ENCODE measurements at places on chromosomes 1 and 21. TPM values are rescaled to one million over a fixed set of nuclear protein-coding genes. Genes with fewer than 3 reads are reported as not detected.

Gene MCOLN2
- 27.2 TPM for total RNA-seq

Gene CBS
- 64.2 TPM for total RNA-seq

- no peaks in the 10 kb centered on the region for H3K4me1 ChIP-seq
- H3K36me3 ChIP-seq, result no peaks in the 10 kb centered on the region
- no peak overlapping the region for H3K4me3 ChIP-seq
- H3K27ac ChIP-seq, result no peak overlapping the region
- H3K27me3 ChIP-seq, result no peaks in the 10 kb centered on the region
Observed at GRCh38 chr1:81125672-81126071, 675.1 kb upstream of the ADGRL2 start.

DNA sequence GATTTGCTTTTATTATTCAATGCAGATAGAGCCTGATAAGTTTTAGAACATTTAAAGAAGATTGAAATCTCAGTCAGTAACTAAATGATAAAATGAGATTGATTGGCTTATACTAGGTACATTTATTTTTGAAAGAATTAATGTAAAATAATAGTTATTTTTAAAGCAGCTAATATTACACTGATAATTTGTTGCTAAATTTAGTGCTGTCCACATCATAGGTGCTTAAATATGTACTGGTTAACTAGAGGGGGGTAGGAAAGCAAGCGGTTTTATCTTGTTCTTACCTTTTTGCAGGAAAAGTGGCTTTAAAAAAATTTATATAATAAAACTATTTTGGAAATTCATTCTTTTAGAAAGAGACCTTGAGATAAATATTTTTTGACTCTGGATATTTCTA, 40.4 kb upstream of the RWDD3 start:
- no peaks in the 10 kb centered on the region for H3K36me3 ChIP-seq
- no peaks in the 10 kb centered on the region for H3K27me3 ChIP-seq
- H3K4me1 ChIP-seq, result no peaks in the 10 kb centered on the region
- no peak overlapping the region for H3K27ac ChIP-seq
- no peak overlapping the region for H3K4me3 ChIP-seq

- no peaks in the 10 kb centered on the region for H3K36me3 ChIP-seq
- no peak overlapping the region for H3K27ac ChIP-seq
- no peak overlapping the region for H3K4me3 ChIP-seq
- peaks cover 5% of the 10 kb centered on the region for H3K4me1 ChIP-seq
Observed at GRCh38 chr1:156608981-156609380, 7.7 kb upstream of the GPATCH4 start.

Gene TEDDM1
- total RNA-seq, result not detected

DNA sequence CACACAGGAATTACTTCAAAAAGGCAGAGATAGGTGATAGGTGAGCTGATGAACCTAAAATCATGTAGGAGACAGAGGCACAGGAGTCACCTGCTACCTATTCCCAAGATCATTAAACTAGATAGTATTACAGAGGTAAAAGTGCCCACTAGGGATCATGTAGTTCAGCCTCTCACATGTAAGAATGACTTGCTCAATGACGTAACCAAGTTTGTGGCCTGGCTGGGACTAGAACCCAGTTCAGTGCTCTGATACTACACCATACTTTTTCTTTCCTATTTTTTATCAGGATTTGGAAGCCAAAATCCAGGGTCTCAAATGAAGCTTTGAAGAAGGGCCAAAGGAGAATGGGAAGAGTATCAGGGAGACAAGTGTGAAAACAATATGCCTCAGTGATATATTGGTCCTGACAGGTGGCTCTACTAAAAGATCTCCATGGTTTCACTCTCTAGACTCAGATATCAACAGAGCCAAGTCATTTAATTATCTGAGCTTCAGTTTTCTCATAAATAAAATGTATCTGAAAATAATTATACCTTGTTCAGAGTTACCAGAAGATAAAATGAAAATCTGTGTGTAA, 87.3 kb upstream of the SLFNL1 start:
- peaks cover 11% of the 10 kb centered on the region for H3K36me3 ChIP-seq
- no peak for DNase-seq
- H3K27me3 ChIP-seq, result no peaks in the 10 kb centered on the region

DNA sequence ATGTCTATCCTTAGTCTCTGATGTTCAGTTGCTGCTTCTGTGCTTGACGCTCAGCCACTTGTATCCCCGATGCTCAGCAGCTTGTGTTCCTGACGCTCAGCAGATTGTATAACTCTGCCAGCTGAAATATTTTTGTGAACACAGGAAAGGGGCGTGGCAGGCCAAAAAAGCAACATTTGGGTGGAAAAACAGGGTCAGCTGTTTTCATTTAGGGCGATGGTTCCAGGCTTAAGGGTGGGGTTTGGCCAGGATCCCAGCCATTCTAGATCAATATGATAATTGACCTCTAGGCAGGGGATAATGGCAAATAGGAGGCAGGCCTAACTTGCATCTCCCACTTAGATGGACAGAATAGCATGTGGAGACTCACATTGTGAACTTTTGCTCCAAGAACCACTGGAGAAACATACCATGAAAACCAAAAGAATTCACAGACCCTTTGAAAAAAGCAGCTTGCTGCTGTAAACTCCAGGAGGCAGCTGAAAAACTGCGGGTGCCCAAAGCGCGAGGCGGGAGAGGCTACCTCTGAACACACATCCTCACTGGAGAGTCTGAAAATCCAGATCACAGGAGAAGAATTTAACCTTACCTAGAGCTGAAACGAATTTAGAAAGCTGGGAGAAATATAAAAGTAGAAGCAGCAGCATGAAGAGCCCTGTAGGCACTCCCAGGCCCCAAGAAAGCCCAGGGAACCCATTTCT, 58.3 kb downstream of the ZNF648 start:
- no peak overlapping the region for H3K4me3 ChIP-seq
- H3K4me1 ChIP-seq, result no peaks in the 10 kb centered on the region
- DNase-seq, result no peak
- peaks cover 6% of the 10 kb centered on the region for H3K27me3 ChIP-seq
- no peaks in the 10 kb centered on the region for H3K36me3 ChIP-seq

Gene PSMB4
- 282 TPM for total RNA-seq

- no peak for DNase-seq
- peak overlapping the region; percentile 63 for H3K4me3 ChIP-seq
- H3K27me3 ChIP-seq, result peaks cover 34% of the 10 kb centered on the region
- peaks cover 87% of the 10 kb centered on the region for H3K4me1 ChIP-seq
Observed at GRCh38 chr1:38560457-38560856, 299.1 kb downstream of the RRAGC start.

GRCh38 chr1:46519209-46519608, 29.6 kb downstream of the DMBX1 start:
- no peak overlapping the region for H3K27ac ChIP-seq
- no peaks in the 10 kb centered on the region for H3K36me3 ChIP-seq
- no peak for DNase-seq
- peaks cover 33% of the 10 kb centered on the region for H3K4me1 ChIP-seq
- peaks cover 38% of the 10 kb centered on the region for H3K27me3 ChIP-seq

- H3K4me3 ChIP-seq, result no peak overlapping the region
- DNase-seq, result no peak
- no peaks in the 10 kb centered on the region for H3K36me3 ChIP-seq
Observed at GRCh38 chr1:45953934-45954847, 150.8 kb downstream of the MAST2 start.

- H3K36me3 ChIP-seq, result peaks cover 27% of the 10 kb centered on the region
- H3K4me1 ChIP-seq, result no peaks in the 10 kb centered on the region
- no peak for DNase-seq
- no peak overlapping the region for H3K4me3 ChIP-seq
- no peak overlapping the region for H3K27ac ChIP-seq
Observed at GRCh38 chr1:3639397-3639911, 10.4 kb downstream of the WRAP73 start.

GRCh38 chr1:60914982-60915381, 167.4 kb upstream of the NFIA start:
- H3K27ac ChIP-seq, result no peak overlapping the region
- no peak overlapping the region for H3K4me3 ChIP-seq
- no peak for DNase-seq
- no peaks in the 10 kb centered on the region for H3K4me1 ChIP-seq

Gene SLC22A15
- total RNA-seq, result 1.3 TPM

DNA sequence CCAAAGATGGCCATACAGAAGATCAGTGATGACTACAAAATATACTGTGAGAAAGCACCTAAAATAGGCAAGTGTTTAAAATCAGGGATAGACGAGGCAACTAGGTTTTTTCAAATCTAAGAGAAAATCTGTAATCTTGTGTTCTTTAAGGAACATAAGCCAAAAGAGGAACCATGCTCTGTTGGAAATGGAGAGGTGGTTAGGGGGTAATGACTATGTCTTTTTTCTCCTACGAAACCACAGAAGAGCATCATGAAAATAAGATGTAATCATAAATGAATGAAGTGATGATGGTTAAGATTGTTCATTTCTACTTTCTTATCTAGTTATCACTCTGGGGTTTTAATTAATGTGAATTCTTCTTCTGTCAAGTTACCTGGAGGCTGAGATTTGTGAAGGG, 43.1 kb downstream of the RGSL1 start:
- H3K4me3 ChIP-seq, result no peak overlapping the region
- no peak overlapping the region for H3K27ac ChIP-seq
- H3K27me3 ChIP-seq, result peaks cover 10% of the 10 kb centered on the region

Gene NTRK1
- total RNA-seq, result 1.8 TPM

Gene IFNLR1
- 6.1 TPM for total RNA-seq

DNA sequence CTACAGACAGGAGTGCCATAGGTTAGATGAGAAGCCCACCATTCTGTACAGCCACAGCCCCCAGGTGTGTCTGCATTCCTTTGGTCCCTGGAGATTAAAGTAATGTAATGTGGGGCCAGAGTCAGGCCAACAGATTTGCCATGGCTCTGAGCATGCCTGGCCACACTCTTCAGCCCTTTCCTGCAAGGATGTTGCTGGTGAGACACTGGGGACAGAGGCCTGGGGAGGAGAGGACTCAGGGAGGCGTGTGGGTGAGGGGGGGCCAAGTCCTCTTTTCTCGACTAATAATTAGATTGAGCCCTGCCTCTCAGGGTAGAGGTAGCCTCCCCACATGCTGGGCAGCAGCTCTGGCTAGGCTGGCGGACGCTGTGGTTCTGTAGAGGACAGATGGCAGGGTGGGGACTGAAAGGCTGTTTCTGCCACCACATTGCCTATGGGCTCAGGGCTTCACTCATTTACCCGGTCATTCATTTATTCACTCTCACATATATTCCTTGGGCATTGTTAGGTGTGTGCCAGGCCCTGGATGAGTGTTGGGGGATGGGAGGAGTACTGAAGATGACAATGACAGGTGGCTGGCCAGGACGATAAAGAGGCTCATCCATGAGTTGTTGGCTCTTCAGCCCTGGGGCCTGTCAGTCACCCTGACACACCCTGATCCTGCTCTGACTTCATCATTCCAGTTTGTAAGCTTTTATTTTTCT, 7.1 kb upstream of the PRCC start:
- no peak overlapping the region for H3K4me3 ChIP-seq
- H3K27me3 ChIP-seq, result no peaks in the 10 kb centered on the region
- H3K4me1 ChIP-seq, result peaks cover 2% of the 10 kb centered on the region
- H3K36me3 ChIP-seq, result no peaks in the 10 kb centered on the region
- H3K27ac ChIP-seq, result no peak overlapping the region

Gene TTC22
- total RNA-seq, result 19.8 TPM

Gene NEGR1
- total RNA-seq, result not detected

- no peaks in the 10 kb centered on the region for H3K4me1 ChIP-seq
- no peaks in the 10 kb centered on the region for H3K27me3 ChIP-seq
- H3K4me3 ChIP-seq, result no peak overlapping the region
Observed at GRCh38 chr1:195766709-195767108, 841.5 kb downstream of the KCNT2 start.

Gene COL8A2
- total RNA-seq, result not detected

DNA sequence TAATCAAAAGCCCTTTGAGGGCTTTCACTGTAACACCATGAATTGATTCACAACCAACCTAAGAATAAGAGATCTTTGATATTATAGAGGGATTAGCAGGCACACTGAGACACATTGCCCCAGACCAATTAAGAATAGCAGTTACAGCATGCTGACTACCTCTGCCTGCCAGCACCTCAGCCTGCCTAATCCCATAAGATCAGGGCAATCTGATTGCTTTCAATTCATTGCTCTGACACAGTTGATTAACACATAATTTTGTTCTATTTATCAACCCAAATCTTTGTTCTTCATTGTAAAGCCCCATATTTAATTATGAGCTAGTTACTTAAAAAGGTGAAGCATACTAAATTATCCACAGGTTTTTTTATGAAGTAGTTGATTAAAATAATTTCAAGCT, 548.8 kb upstream of the ZP4 start:
- H3K4me1 ChIP-seq, result no peaks in the 10 kb centered on the region
- no peak overlapping the region for H3K27ac ChIP-seq
- no peak for DNase-seq
- H3K36me3 ChIP-seq, result no peaks in the 10 kb centered on the region
- no peaks in the 10 kb centered on the region for H3K27me3 ChIP-seq

DNA sequence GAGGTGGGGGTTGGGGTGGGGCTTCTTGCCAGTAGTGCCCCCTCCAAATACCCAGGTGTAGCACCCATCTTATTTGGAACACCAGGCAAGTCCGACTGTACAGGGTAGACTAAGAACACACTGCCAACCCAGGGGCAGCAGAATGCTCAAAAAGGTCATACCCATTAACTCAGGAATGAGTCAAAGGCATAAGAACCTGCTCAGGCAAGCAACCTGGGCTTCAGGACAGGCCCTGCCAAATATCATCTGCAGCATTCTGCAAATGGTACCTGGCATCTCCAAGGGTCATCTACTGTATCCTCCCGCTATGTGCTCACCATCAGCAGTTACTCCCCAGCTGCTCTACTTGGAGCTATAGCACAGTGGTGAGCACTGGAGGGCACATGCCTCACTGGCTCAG, 19.4 kb downstream of the PEA15 start:
- peaks cover 56% of the 10 kb centered on the region for H3K36me3 ChIP-seq
- no peaks in the 10 kb centered on the region for H3K27me3 ChIP-seq
- no peak for DNase-seq
- H3K4me1 ChIP-seq, result no peaks in the 10 kb centered on the region
- no peak overlapping the region for H3K27ac ChIP-seq

DNA sequence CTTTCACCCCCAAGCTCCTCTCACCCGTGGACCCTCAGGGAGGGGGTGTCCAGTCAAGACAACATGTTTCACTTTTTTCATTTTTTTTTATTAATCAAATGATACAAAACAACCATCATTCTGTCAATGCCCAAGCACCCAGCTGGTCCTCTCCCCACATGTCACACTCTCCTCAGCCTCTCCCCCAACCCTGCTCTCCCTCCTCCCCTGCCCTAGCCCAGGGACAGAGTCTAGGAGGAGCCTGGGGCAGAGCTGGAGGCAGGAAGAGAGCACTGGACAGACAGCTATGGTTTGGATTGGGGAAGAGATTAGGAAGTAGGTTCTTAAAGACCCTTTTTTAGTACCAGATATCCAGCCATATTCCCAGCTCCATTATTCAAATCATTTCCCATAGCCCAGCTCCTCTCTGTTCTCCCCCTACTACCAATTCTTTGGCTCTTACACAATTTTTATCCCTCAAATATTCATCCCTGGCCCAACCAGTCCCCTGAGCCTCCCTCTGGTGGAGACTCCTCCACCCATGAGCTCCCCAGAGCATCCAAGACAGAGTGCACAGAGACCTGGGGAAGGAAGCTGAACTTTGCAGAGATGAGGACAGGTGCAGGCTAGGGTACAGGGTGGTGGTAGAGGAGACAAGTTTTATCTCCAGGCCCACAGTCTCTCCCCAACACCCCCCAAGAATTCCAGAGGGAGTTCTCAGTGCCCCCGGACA, 1.4 kb upstream of the S100A16 start:
- no peak overlapping the region for H3K4me3 ChIP-seq
- no peaks in the 10 kb centered on the region for H3K27me3 ChIP-seq
- no peak overlapping the region for H3K27ac ChIP-seq
- DNase-seq, result no peak
- no peaks in the 10 kb centered on the region for H3K36me3 ChIP-seq

Gene UBR4
- total RNA-seq, result 101 TPM

- H3K27me3 ChIP-seq, result no peaks in the 10 kb centered on the region
- H3K36me3 ChIP-seq, result no peaks in the 10 kb centered on the region
- no peak overlapping the region for H3K4me3 ChIP-seq
- H3K27ac ChIP-seq, result no peak overlapping the region
Observed at GRCh38 chr1:246032031-246032551, 475.0 kb downstream of the SMYD3 start.

Gene FCRL2
- total RNA-seq, result not detected

Measured in activated CD4-positive, alpha-beta memory T cell treated with anti-CD3 and anti-CD28 coated beads, Interleukin-2, amount 10 ng/mL, durations not matched to agents 7 days and 5 days (primary cell).